ENCODE measurements at places on chromosomes 11 and 22.

DNA sequence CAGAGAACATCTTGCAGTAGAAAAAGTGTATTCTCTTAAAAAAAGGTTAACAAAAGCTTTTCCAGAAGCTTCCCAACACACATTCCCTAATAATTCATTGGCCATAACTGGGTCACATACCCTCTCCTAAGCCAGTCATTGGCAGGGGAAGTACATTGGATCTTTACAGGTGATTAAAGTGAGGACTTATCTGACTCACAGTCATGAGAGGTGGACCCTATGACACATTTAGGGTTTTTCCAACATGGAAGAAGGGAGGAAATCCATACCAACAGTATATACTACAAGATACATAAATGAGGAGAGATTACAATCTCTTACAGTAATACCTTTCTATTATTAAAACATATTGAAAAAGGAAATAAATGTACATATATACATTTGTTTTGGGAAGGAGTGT lies 72.2 kb downstream of the CCDC73 start:
- no peak for DNase-seq

DNA sequence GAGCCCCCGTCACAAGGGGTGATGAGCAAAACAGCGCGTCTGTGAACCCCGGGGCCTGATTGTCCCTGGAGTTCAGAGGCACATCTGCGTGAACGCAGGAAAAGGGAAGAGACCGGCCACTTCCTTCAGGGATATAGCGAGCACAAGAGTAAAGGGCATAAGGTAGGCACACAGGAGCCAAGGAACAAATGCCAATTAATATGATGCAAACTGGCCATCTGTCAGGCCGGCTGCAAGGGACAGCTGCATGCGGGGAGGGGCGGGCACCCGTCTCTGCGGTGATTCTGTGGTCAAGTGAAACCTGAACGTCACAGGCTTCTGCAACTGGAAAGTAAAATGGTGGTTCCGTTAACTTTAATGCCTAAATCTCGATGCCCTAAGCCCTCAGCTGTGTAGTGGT lies 64.7 kb downstream of the TRIM29 start:
- DNase-seq = no peak

DNA sequence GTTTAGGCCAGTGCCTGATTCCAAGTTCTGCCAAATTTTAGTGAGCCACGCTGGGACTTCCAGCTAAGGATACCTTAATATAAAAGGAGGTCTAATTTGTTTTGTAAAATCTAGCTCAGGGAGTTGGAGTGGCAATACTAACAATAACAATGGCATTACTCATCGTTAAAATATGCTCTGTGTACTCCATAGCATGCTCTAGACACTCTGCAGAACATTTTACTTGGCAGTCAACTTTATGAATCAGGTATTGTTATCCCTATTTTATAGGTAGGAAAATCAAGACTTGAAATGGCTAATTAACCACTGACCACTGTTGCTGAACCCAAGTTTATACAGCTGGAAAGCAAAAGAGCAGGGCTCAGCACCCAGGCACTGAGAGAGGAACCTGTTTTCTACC lies 485.0 kb upstream of the KIRREL3 start:
- no peak for DNase-seq

DNA sequence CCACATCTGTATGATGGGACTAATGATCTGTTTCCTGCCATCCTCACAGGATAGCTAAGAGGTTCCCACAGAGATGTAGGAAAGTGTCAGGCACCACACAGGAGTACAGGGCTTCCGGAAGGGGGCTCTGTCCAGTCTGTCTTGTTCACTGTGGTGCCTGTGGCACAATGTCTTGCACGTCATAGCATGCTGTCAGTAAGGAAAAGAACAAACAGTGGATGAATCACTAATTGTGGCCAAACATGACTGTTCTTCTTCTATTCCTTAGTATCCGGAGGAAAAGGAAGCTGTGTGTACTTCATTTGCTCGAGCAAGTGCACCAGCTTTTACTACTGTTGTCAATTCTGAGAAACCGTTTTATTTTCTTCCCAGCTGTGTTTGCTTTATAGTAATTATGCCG lies 73.4 kb upstream of the YWHAH start:
- DNase-seq = no peak

GRCh38 chr11:117547195-117547850 lies 219.7 kb downstream of the CEP164 start:
- no peak for DNase-seq

GRCh38 chr22:28885939-28886338 lies 2.6 kb downstream of the ZNRF3 start:
- DNase-seq = no peak

DNA sequence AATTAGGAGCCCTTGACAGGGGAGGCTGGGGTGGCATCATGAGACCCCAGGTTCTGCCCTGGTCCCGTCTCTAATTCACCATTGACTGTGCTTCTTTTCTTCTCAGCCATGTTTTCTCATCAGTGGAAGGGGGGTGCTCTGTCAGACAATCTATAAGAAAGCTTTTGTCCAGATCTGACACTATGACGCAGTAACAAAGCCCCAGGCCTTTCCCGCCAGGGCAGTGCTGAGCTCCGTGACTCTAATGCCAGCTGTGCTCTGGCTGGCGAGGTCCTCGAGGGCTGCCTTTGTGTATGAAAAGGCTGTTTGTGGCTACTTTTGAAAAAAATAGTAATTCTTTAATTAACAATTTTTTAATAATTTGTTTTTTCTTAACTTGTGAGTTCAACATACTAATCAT lies 3.2 kb downstream of the CD6 start:
- no peak for DNase-seq

DNA sequence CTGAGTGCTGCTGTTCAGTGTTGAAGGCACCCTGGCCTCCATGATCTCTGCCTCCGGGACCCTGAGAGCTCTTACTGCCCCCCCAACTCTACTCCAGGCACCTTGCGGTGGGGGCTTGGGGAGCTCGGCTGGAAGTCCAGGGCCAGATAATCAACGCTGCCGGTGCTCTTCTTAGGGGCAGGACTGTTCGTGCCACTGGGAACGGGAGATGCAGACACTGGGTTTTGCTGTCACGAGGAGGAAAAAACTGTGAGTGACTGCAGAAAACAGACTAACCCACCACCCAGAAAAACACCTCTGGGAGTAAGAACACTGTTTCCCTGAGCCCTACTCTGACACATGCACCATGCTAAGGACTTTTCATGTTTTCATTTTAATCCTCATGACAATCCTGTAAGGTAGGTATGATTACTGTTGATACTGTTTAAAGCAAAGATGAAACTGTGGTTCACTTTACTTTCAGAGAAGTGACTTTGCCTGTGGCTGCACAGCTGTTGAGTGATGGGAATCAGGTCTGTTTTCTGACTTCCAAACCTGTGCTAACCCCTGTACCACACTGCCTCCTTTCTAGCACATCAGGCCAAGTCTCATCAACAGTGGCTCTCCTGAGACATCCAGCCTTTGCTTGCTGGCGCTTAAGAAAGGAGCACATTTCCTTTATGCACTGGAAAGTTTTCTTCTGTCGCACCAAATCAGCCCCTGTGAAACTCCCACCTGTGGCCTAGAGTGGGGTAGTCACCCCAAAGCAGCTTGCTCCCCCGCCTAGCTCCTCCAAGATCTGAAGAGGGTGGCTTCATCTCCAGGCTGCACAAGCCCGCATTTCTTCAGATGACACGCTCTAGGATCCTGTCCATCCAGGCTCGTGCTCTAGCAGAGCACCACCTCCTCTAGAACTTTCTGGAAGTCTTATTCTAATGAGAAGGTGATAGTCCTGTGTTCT lies 31.8 kb downstream of the USP35 start:
- peak; percentile 28 for DNase-seq

GRCh38 chr11:78265326-78265725 lies 76.6 kb downstream of the USP35 start:
- no peak for DNase-seq

GRCh38 chr11:21066030-21066429 lies 396.6 kb downstream of the NELL1 start:
- DNase-seq = no peak

DNA sequence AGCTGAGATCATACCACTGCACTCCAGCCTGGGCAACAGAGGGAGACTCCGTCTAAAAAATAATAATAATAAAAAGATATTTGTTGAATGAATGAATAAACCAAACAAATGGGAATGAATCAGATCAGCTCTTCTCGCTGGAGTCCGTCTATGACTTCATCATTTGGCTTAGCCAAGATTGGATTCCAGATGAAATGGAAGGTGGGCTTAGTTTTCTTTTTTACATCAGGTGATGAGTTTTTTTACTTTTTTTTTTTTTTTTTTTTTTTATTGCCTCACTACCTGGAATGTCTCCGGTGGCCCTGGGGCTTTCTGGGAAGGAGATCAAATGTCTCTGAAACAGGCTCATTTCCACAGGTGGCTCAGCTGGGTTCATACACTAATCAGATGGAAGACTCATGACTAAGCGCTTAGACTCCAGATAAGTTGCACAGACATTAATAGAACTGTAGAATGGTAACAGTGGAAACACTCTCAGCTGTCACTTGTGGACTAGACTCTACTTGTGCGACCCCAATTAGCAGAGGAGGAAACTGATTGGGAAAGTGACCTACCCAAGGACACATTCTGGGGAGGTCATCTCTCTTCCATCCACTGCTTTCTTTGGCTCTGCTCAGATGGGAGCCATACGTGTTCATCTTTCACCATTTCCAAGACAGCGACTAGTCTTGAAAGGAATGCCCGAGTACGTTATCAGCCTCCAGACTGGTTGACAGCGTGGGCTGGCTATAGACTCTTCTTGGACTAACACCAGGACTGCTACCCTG lies 20.5 kb upstream of the RBFOX2 start:
- DNase-seq = no peak

All from GM12865 (cell line).